Cortex of kidney (tissue), 1 donor: ENCODE measurements at places on chromosomes 13 and 19.

- no peak for DNase-seq
Measured at GRCh38 chr13:101473458-101473857, 21.0 kb downstream of the ITGBL1 start.

GRCh38 chr13:48625413-48626076, 28.2 kb upstream of the CYSLTR2 start:
- no peak for DNase-seq

DNA sequence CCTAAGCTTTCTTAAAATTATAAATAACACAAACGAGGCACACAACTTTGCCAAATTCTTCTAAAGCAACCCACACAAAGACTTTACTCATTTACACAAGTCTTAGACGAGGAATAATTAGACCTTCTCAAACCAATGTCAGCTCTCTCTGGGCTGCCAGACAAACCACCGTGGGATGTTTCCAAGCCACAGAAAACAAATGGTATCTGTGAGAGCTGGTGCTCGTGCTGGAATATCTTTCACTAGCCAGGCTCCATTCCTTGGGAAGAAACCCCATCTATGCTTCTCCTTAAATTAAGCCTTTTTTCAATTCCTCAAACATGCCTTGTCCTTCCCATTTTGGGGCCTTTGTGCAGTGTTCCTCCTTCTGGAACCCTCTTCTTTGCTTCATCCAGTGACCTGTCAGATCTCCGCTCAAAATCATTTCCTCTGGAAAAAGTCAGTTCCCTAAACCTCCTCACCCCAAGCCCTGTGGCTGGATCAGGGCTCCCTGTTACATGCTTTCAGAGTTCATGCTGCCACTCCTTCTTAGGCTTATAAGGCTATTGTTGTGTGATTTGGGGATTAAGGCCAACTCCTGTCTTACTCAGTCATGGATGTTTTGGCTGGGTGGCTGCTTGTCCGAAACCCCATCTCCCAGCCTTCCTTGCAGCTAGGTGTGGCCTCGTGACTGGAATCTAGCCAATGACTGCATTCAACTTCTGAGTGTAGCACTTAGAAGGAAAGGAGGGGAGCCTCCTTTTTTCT, 64.2 kb upstream of the GTF2F2 start:
- no peak for DNase-seq

- no peak for DNase-seq
Measured at GRCh38 chr19:46407856-46408663, 5.3 kb downstream of the CCDC8 start.

GRCh38 chr13:21116141-21116540, 54.8 kb upstream of the LATS2 start:
- DNase-seq: no peak

- no peak for DNase-seq
Measured at GRCh38 chr19:3171894-3172672, 6.5 kb upstream of the S1PR4 start.

DNA sequence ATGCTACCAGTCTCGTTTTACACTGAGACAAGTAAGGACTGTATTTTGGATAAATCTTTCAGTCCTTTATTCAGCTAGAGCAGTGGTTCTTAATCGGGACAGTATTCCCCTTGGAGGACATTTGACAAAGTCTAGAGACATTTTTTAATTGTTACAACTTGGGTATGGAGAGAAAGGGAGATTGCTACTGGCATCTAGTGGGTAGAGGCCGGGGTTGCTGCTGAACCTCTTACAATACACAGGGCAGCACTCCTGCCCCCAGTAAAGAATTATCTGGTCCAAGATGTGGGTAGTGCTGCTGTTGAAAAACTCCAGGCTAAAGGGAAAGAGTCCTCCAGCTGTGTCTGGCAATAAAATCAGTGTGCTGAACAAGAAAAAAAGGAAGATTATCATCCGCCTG, 334.8 kb downstream of the SLC7A1 start:
- no peak for DNase-seq

DNA sequence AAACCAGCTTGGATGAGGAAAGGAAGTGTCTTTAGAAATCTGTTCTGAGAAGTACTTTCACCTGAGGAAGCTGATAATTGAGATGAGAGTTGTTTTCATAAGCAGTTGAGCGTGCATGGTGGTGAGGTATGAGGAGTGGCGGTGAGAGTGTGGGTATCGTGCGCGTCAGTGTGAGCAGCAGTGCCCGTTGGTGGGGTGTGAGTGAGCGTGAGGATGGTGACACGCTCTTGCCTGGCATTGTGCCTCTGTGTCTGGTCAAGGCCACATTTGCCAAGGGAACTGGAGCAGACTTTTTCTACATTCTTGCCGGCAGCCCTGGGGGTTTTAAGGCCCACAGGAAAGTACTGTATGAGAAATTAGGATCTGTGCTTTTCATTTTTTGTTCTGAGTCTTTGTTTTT, 36.5 kb upstream of the TEX29 start:
- DNase-seq: no peak

DNA sequence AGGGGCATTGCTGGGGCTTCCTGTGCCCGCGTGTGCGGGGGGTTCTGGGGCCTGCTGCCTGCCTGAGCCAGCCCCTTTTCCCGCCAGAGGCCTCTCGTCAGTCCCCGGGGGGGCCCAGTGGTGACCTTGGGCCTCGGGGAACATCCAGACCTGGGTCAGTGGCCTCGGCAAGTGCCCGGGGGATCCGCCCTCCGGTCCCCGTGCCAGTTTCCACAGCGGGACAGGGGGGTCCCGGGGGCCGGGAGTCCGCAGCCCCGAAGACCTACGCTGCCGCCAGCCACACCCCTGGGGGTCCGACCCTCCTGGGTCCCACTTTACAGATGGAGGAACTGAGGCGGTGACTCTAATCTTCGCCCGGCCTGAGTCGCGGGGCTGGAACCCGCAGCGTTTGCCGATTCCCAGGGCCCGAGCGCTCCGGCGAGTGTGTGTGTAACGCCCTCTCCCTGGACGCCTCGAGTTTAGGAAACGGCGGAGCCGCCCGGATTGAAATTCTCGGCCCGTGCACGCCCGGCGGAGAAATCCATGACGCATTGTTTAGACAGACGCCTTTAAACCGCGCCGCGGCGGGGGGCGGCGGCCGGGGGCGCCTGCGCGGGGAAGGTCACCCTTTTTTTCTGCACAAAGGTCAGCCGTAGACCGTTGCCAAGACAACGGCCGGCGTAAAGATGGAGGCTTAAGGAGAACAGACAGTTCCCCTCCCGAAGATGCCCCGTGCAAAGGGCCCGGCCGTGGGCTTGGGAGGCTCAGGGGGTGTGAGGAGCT, 39.3 kb downstream of the EFNA2 start:
- no peak for DNase-seq

- DNase-seq: no peak
Measured at GRCh38 chr19:33143897-33144405, 12.0 kb downstream of the WDR88 start.

GRCh38 chr19:30626626-30626966, 254.4 kb downstream of the ZNF536 start:
- DNase-seq: no peak

DNA sequence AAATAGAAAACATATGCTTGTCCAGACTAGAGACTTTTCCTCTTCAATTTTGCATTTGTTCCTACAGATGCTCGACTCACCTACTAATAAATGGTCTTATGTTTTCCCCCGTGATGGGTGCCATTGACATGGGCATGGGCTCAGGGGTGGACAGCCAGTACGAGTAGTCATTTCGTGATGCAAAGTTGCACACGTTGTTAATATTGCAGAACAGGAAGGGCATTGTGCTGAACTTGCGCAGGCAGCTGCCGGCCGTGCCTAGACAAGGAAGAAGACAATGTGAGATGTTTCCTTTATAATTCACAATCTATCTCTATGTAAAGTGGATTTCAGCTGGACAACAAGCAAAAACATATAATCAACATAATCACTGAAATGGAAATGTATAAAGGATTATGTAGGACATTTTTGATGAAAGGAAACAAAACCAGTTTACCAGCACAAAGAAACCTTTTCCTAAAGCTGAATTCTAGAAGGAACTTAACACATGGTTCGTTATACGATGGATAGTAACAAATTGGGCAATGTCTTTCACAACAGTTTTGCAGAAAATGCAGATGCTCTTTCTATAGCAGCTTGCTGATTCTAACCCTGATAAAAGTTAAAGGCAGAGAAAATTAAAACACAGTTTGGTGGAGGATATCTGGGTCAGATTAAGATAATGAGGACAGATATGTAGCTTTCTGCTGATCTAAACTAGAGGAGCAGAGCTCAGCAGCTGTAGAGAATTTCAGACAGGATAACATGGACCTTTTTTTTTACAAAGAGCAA, 145.7 kb downstream of the COL4A1 start:
- no peak for DNase-seq

GRCh38 chr19:49071860-49072547, 495 bp downstream of the KCNA7 start:
- no peak for DNase-seq

DNA sequence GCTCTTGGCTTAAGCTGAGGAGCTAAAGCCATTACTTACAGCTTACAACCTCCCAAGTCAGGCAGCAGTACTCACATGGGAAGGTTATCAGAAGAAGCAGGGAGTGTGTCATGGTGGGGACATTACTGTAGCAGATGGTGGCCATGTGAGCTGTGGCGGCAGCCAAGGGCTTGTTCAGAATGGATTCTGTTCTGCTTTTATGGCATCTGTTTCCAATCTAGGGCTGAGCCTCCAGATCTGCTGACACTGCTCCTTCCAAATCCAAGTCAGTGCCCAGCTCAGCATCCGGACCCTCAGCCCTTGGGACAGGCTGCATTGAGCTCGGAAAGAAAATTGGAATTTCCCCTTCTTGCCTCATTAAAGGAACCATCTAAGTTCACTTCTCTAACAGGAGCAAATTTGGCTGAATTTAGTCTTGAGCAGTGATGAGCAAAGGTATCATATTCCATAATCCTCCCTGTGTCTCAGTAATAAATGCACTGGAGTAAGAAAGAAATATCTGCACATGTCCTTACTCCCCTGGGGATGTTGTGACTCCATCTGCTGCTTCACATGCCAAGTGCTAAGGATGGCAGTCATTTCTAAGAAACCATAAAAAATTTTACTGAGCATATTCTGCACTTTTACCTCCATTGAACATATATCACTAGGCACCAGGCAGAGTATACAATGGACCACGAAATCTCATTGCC, 73.9 kb downstream of the KCTD12 start:
- DNase-seq: no peak

GRCh38 chr13:95660981-95661581, 15.9 kb upstream of the DNAJC3 start:
- DNase-seq: no peak

DNA sequence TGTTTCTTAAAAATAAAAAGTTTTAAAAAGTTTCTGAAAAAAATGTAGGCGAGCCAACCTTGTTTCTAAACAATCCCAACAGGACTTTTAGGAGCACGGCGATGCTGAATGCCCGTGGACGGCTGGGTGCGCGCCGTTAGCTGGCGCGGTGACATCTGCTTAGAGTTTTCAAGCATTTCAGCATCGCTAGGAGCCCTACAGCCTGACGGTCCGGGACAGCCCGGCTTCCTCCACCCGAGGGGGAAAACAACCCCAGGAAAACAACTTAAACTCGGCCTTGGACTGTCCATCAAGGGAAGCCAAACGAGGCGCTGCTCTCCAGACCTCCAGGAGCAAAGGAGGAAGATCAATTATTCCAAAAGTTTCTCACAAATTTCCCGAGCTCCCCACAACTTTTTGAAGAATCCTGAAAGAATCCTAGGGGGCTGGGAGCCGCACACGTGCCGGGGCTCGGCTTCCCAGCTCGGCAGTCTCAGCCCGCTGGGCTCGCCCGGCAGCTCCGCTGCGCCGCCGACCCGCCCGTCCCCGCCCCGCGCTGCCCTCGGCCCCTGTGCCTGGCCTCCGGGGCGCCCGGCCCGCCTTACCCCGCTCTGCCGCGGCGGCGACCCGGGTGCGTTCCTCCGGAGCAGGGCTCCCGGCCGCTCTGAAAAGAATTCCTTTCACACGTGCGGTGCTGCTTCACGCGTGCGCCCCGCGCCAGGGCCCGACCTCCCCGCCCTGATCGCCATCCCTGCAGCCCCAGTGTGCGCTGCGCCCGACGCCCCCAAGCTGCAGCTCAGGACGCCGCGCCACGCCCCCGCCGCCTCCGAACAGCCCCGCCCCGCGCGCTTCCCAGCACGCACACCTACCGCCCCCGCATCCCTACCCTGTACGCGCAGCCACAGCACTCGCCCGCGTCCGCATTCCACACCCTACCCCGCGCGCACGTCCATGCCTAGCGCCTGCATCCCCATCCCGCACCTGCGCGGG, at the start of gene GJA3:
Gene GJA3 (minus strand): TSS at position 747 of the 969 bp plus-strand sequence. CDS start 17,764 bp downstream, outside the sequence.
- no peak for DNase-seq

GRCh38 chr13:59689057-59689456, 474.7 kb downstream of the DIAPH3 start:
- no peak for DNase-seq

GRCh38 chr13:40624383-40624782, 42.1 kb downstream of the FOXO1 start:
- DNase-seq: no peak

DNA sequence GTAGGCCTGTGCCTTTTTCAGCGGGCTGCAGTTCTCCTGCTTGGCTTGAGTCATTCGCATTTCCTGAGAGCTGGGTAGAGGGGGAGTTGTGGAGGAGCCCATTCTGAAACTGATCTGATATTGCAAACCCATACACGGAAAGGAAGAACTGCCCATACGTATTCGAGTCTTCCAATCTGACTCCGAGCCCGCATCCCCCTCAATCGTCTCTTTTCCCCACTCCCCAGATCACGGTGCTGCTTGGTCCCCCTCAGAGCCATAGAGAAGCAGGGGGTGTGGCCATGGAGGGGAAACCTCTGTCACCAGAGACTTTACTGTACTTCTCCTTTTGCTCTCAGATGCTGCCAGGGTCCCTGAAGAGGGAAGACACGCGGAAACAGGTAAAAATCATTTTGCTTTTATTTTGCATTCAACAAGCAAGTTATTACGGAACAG, at the start of gene CD22:
Gene CD22 (plus strand): TSS at position 337 of the 435 bp plus-strand sequence. CDS start 2,854 bp downstream, outside the sequence.
- no peak for DNase-seq

- DNase-seq: no peak
Measured at GRCh38 chr19:32692727-32693061, 1.1 kb downstream of the NUDT19 start.

- no peak for DNase-seq
Measured at GRCh38 chr19:55489711-55490477, 1.7 kb downstream of the SSC5D start.

DNA sequence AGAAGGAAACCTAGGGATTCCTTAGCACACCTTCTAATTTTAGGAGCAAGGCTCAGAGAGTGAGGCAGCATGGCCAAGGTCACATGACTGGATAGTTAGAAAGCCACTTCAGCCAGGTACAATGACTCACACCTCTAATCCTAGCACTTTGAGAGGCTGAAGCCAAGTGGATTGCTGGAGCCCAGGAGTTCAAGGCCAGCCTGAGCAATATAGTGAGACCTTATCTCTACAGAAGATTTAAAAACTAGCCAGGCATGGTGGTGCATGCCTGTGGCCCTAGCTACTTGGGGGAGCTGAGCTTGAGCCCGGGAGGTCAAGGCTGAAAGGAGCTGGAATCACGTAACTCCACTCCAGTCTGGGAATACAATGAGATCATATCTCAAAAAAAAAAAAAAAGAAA, 69.2 kb downstream of the TEX26 start:
- no peak for DNase-seq

GRCh38 chr19:46067691-46068090, 26.9 kb upstream of the IGFL4 start:
- no peak for DNase-seq

DNA sequence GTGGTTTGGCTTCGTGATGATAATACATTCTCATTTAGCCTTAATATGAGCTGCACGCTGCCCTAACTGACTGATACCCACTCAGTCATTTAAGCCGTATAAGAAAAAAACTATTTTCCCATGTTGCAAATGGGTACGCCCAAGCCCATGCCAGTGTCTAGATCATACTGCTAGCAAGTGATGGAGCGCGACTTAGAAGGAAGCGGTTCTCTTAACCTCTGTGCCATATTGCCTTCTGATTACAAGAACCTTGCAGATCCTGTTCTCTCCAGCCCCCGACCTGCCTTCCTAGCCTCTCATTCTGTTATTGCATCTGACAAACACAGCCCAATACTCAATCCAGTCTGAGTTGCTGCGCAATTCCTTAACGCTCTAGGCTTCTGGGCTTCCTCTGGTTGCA, 603 bp downstream of the GPALPP1 start:
- no peak for DNase-seq
